Stimulated activated CD8-positive, alpha-beta memory T cell treated with anti-CD3 and anti-CD28 coated beads, Interleukin-2, amount 100 ng/mL, for 1 hour (primary cell): ENCODE measurements at places on chromosomes 4 and X.

GRCh38 chr4:999882-1000425 lies 6.8 kb upstream of the SLC26A1 start:
- DNase-seq, result no peak

GRCh38 chrX:68710870-68711576 lies 63.6 kb downstream of the STARD8 start:
- DNase-seq, result no peak

DNA sequence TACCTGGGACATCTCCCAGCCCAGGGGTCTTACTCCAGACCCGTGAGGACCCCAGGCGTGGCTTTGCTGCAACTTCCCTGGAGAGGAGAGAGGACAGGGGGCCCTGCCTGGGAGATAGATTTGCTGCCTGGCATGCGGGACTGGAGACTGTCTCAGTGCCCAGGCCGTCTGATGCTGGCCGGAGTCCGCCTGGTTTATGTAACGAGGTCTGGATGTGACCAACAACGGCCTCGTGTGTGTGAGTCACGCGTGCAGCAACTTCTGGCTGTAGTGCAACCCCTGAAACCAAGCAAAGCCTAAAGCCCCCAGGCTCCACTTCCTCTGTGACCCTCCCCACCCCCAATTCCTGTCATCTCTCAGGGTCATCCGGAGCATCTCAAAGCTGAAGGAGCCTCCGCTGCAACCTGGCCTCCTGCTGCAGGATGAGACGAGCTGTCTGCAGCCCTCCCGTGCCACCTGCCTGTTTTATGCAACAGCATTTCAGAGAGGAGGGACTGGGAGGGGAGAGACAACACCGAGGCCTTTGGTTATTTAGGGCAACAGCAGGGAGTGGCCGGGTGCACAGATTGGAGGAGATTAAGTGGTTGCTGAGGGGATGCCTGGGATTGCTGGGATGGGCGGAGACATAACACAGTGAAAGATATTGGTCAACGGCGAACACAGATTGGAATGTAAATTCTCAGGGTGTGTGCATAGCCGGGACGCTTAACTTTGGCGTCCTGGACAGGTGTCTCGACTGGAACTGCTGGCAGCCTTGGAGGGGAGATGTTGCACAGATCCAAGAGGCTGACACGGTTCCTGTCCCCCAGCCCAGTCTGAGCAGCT lies 16.0 kb downstream of the XG start:
- no peak for DNase-seq

DNA sequence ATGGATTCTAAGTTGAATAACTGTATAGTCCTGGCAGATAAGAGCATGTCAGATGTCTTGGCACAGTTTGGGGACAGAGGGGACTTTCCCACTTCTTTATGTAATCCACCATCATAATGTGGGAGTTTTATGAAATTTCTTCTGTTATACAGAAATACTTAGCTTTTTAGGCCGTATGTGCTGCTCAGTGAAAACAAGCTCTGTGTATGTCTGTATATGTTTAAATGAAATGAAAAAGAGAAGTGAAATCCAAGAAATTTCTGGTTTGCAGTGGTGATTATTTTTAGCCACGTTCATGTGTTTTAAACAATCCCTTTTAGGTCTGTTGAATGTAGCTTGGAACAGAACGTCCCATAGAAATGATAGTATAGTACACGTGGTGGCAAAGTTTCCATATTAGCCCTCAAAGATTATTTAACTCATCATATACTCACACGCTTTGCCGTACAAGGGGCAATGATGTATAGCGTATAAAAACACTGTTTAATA lies 41.0 kb downstream of the GAB1 start:
- DNase-seq, result no peak

DNA sequence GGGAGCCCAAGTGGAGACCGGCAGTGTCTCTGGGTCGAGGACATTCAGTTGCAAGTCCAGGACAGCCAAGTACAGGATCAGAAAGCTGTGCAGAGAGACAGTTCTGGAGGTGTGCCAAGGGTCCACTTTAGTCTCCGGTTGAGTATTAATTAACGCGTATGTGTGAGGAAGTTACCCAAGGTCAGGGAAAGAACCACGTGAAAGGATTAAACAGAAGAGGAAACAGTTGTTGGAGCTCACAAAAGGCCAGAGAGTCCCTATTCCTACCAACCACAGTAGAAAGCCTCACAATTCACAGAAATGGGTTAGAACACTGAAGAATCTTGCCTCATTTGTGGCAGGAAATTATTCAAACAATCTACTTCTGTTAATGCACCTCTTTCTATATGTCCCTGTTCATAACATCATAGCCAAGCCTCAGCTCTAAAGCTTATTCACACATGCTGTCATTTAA lies 17.9 kb upstream of the NSUN7 start:
- DNase-seq, result no peak

GRCh38 chr4:132281733-132282132 lies 867.4 kb upstream of the PCDH10 start:
- no peak for DNase-seq

- no peak for DNase-seq
Measured at GRCh38 chr4:112859456-112860184, 189.8 kb upstream of the ANK2 start.
